ENCODE measurements at places on chromosomes 13 and 19.
A peak's percentile ranks its signal among the peaks of the same experiment; 100 is the strongest.

- DNase-seq = peak; percentile 96
Observed at GRCh38 chr19:38869836-38870607, 8.1 kb downstream of the RINL start.

- DNase-seq = no peak
Observed at GRCh38 chr13:23771956-23772355, 117.2 kb downstream of the MIPEP start.

DNA sequence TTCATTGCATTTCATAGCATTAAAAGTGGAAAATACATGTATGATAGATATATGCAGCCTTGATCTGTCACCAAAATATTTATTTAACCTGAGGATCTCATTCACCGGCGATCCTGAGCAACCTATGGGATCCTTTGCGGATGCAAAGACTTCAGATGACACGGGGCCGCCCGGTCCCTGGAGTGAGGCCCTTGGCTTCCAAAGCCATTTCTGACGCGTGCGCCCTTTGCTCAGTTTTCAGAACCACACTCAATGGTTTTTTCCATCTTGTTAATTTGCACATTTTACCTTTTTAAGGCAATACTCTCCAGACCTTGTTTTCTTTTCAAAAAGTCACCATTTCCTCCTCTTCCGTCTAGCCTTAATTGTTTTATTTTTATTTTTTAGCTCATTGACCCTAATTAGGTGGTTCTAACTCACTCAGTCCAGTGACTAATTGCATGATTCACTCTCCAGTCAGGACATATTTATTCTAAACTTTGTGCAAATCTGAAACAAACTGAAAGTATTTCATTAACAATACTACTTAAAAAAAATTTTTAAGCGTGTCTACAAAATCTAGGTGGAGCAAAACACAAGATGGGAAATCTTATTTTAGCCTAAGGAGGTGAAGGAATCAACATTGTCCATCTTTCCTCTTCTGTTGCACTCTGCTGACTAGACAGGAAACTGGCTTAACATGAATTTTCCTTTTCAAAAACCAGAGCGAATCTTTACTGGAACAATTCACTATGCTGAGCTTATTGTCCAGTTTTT, 47.9 kb downstream of the COL4A1 start:
- no peak for DNase-seq

- no peak for DNase-seq
Observed at GRCh38 chr13:92463134-92463533, 763.5 kb upstream of the GPC6 start.

- peak; percentile 28 for DNase-seq
Observed at GRCh38 chr19:48400018-48400742, 6.7 kb downstream of the GRIN2D start.

DNA sequence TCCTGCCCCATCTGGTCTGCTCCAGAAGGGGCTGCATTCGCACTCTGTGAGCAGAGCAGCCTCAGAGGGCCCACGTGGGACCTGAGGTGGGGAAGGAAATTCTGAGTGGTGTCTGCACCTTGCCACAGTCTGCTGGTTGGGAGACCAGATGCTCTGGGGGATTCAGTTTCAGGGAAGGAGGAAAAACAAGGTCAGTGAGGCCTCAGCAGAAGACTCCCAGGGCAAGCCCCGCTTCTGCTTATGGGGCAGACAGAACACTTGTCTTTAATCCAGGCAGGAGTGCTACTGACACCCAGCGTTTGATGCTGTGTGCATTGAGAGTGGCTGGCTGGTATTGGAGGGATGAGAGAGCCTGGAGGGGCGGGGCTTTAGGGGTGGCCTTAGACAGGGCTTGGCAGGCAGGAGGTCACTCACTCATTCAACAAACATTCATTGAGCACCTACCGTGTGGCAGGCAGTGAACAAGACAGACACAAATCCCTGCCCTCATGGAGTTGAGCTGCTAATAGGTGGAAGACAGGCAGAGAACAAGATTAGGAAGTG, 4.9 kb upstream of the CLEC17A start:
- no peak for DNase-seq

DNA sequence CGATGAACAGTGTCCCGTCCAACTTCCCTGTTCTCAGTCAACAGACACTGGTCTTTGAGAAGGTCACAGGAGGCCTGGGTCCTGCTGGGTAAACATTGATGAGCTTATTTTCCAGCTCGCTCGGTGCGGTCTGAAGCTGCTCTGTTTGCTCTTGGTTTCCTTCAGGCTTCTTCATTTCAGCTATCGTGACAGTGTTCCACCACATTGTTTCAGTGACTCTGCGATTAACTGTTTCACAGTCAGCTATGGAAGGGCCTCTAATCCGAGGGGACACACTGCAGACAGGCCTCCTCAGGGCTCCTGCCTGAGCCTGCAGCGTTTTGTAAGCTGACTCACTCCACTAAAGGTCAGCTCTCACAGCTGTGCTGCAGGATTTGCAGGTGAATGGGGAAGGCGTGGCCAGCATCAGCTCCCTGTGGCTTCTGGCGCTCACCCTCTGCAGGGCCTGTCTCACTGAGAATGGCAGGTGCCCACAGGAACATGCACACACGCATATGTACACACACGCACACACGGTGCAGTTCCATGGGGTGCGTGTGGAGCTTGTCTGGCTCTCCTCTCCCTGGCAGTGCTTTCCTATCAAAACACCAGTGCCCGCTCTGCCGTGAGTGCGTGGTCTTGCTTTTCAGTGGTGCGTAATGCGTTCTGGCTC, 62.9 kb upstream of the MCF2L start:
- DNase-seq = no peak

DNA sequence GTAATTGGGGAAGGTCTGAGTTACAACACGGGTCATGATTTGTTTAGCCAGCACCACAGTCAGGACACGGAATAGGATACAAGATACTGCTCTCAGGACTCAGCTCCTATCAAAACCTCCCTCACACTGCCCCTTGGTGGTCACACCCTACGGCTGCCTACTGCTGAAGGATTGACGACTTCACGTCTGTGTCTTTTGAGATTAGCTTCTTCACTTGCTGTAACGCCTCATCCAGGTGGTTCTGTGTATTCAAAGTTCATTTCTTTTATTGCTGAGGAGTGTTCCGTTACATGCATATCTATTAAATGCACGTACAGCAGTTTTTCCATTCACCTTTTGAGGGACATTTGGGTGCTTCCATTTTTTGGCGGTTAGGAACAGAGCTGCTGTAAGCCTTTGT, 46.3 kb downstream of the URI1 start:
- no peak for DNase-seq

DNA sequence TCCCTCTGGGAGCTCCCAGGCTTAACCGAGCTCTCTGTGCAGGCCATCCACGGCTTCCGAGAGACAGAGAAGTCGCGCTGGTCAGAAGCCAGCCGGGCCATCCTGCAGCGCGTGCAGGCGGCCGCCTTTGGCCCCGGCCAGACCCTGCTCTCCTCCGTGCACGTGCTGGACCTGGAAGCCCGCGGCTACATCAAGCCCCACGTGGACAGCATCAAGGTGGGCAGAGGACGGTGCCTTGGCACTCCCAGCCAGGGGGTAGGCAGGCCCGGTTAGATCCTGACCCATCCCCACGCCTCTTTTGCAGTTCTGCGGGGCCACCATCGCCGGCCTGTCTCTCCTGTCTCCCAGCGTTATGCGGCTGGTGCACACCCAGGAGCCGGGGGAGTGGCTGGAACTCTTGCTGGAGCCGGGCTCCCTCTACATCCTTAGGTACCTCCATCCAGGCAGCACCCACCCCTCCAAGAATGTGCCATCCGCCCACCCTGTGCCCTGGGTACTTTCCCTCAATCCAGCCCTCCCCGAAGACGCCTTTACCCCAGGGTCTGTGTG, 1.5 kb downstream of the PSPN start:
- DNase-seq = no peak

GRCh38 chr13:51765142-51765515, 38.8 kb downstream of the DHRS12 start:
- DNase-seq = no peak

DNA sequence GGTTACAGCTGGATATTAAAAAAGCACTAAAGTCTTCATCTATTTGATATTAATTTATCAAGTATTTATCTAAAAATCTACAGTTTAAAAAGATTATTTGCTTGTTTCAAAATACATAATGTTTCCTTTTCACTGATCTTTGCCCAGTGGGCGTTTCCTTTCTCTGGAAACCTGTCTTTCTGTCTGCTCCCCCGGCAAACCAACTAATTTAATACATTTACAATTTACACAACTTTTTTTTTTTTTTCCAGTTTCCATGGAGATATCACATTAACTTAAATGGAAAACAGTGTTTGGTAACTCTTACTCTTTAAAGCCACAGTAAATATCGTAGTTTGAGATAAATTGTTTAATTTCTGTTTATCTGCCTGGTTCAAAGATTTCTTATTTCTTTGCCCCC, 5.3 kb downstream of the GPC6 start:
- no peak for DNase-seq

- DNase-seq = no peak
Observed at GRCh38 chr19:2722541-2723344, 1.6 kb upstream of the DIRAS1 start.

- no peak for DNase-seq
Observed at GRCh38 chr13:104021806-104022397, 955.7 kb upstream of the SLC10A2 start.

DNA sequence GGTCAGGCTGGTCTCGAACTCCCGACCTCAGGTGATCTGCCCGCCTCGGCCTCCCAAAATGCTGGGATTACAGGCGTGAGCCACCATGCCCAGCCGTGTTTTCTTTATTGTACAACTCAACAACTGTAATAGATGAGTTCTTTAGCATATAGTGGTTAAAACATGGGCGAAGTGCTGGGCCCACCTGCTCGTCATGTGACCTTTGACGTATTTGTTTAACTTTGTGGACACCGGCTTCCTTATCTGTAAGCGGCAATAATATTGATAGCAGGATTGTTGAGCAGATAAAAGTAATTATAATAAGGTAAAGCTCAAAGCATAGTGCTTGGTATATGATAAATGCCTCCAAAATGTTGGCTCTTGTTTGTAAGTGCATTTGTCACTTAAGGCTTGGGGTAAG, 460.3 kb downstream of the KLF12 start:
- no peak for DNase-seq

DNA sequence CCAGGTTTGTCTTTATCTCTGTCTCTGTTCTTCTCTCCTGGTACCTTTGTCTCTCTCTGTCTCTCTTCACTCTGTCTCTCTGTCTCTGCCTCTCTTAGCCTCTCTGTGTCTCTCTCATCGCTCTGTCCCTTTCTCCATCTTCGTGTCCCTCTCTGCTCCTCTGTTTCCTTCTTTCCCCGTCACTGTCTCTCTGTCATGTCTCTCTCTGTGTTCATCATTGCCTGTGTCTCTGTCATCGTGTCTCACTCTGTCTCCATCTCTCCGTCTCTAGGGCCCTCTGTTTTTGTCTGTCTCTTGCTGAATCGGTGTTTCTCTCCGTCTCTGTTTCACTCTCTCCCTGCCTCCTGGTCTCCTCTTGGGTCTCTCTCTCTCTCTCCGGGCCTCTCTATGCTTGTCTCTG, 2.9 kb upstream of the KCNN4 start:
- no peak for DNase-seq

- no peak for DNase-seq
Observed at GRCh38 chr19:16261584-16262368, 62.9 kb upstream of the KLF2 start.

GRCh38 chr13:101698400-101698799, 245.9 kb downstream of the ITGBL1 start:
- no peak for DNase-seq

DNA sequence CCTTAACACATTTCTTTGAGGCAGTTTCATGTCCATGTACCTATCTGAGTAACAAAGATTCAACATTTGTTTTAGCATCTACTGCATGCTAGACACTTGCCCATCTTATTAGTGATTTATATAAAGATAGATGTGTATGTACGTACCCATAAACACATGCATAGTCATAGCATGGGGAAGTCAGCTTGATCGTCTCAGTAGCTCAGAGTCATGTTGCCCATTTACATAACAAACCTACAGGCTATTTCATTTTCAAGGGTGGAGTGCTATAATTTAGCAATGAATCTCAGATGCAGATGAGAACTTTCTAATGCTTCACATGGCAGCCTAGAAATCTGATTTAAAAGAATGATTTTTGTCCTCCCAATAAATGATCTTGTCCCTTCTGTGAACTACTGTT, 23.5 kb downstream of the FLT1 start:
- no peak for DNase-seq

GRCh38 chr19:19279853-19280252, 6.8 kb upstream of the TM6SF2 start:
- DNase-seq = no peak

GRCh38 chr19:1811472-1811894, 593 bp downstream of the ATP8B3 start:
- peak; percentile 64 for DNase-seq

DNA sequence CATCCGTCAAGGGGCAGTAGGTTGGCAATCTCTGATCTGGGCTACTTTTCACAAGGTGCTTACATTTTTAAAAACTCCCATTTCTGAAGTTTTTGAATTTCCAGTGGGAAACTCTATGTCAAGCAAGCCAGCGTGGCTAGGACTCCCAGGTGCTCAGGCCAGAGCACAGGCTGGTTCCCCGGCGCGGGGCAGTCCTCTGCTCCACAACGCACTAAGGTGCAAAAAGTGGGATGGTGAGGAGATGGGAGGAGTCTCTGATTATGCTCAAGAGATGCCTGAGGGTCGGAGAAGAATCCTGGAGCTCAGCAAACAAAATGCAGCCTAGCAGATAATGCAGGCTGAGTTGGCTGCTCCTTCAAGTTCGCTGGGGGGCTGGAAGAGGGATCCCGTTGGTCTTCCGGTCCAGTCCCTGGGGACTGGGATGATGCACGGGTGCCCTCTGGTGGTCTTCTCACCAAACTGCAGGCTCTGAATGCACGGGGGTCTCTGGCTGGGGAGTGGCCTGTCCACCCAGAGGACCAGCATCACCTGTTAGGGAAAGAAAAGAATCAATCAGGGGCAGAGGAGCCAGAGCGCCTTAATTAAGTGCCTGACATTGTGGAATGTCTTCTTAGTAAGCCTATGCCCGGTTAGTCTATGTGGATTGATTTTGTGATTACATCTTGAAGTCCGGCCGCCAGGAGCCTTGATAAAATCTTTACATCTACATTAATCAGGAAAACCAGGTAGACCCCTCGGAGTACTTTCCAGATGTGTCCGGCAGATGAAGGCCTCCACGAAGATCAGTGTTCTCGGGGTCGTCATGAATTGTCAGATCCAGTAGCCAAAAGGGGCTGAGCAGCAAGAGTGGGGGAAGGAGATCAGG, 244.4 kb upstream of the MAB21L1 start:
- peak; percentile 21 for DNase-seq

GRCh38 chr19:10417541-10418234, 2.6 kb upstream of the PDE4A start:
- no peak for DNase-seq

GRCh38 chr19:39078436-39079200, 5.5 kb upstream of the ACP7 start:
- no peak for DNase-seq

DNA sequence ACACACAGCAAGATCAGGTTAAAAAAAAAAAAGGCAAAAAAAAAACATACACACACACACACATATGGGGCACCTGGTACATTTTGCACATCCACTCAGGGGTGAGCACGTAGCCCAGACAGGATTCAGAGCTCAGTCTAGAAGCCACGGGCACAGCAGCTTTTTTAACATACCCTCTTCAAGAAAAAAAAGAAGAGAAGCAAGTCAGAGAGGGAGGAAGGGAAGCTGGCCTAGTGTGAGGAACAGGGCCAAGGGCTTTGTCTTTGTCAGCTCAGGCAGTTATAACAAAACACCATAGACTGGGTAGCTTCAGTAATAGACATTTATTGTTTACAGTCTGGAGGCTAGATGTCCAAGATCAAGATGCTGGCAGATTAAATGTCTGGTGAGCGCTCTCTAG, 2.3 kb upstream of the TPM4 start:
- DNase-seq = no peak

GRCh38 chr19:18850471-18851375, 19.0 kb downstream of the UPF1 start:
- no peak for DNase-seq

GRCh38 chr13:106795847-106796246, 227.9 kb upstream of the ARGLU1 start:
- no peak for DNase-seq
